ENCODE measurements at places on chromosomes 6 and 20. TPM values are rescaled to one million over a fixed set of nuclear protein-coding genes. Genes with fewer than 3 reads are reported as not detected.

HCK gene
- polyA plus RNA-seq, result not detected

DNA sequence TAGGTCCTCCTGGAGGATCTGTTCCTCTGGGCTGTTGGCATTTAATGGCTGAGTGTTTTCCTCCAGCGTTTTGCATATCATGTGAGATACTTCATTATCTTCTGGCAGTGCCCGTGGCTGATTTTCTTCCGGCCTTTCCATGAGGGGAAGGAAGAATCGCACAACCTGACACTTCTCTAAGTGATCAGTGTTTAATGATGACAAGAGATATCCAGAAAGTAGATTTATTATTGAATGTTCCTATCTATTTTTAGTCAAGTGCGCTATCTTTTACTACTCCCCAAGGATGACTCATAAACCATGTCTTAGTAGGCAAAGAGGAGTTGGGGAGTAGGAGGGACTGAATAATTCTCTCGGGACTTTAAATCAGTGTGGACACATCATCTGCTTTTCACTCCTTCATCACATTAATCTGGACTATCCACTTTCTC is 149.7 kb downstream of the PLCB4 start:
- DNase-seq, result no peak

DNA sequence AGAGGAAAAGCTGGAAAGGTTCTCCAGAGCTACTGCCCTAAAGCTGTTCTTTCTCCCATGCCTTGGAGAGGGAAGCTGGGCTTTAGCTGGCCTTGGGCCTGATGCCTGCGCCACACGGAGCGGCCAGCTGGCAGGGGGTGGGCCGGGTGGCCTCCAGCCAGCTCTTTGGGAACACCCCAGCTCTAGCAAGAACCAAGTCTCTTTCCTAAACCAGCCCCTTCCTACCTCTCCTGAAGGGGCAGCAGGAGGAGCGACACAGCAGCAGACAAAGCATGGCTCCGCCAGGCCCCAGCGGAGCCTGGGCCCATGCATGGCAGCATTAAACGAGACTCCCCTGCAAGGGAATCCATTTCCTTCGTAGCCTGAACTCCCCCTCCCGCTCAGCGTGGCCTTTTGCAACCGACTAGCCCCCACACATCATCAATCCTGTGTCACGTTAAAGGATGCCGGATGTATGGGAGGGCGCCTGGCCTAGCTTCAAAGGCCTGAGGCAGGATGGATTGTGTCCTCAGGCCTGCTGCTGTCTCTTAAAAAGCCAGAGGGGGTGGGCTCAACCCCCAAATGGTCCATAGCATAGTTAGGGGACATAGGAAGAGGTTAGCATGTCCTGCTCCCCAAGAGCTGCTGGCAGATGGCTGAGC is 14.0 kb downstream of the MRPS18A start:
- no peak for DNase-seq

DPPA5 gene
- not detected for polyA plus RNA-seq

DNA sequence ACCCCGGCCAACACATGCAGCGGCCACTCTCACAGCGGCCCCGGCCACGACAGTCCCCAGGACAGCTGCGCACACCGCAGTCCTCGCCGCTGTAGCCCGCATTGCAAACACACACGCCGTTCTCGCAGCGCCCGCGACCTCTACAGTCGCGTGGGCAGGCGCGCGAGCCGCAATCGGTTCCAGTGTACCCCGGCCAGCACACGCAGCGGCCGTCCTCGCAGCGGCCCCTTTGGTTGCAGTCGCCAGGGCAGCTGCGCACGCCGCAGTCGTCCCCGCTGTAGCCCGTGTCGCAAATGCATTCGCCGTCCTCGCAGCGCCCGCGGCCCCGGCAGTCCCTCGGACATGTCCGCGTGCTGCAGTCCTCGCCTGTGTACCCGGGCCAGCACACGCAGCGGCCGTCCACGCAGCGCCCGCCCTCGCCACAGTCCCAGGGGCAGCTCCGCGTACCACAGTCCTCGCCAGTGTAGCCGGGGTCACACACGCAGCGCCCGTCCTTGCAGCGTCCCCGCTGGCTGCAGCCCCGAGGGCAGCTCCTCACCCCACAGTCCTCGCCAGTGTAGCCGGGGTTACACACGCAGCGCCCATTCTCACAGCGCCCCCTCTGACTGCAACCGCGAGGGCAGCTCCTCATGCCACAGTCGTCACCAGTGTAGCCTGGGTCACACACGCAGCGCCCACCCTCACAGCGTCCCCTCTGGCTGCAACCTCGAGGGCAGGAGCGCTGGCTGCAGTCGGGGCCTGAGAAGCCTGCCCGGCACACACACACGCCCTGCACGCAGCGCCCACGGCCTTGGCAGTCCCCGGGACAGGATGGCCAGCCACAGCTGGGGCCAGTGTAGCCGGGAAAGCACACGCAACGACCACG is 12.5 kb downstream of the TNXB start:
- DNase-seq, result peak; percentile 77

DNA sequence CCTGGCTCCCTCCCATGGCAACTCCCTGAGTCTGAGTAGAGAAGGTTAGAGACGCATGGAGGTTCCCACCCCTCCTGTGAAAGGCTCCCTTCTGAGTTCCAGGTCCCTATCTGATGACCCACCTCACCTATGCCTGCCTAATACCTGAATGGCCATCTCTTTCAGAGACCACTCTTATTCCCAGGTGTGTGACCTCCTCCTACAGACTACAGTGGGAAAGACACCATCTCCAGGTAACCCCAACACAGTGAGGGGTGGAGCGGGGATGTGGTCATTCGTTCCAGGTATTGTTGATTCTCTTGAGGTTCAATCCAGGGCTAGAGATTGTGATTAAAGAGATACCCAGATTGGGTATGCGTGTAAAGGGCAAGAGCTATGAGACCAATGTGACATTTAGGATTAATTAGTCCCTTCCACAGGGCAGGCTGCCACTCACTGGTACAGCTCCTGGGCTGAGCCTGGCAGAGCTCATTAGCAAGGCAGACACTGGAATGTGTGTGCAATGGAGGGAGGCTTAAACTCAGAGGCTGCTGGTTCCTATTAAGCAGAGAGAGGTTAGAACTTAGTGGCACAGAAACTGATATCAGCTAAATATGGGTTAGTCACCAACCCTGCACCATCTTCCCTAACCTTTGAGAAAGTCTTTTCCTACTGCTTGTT is 46.5 kb upstream of the IER3 start:
- no peak for DNase-seq

GRCh38 chr20:10939331-10939941 is 265.6 kb upstream of the JAG1 start:
- no peak for DNase-seq

DNA sequence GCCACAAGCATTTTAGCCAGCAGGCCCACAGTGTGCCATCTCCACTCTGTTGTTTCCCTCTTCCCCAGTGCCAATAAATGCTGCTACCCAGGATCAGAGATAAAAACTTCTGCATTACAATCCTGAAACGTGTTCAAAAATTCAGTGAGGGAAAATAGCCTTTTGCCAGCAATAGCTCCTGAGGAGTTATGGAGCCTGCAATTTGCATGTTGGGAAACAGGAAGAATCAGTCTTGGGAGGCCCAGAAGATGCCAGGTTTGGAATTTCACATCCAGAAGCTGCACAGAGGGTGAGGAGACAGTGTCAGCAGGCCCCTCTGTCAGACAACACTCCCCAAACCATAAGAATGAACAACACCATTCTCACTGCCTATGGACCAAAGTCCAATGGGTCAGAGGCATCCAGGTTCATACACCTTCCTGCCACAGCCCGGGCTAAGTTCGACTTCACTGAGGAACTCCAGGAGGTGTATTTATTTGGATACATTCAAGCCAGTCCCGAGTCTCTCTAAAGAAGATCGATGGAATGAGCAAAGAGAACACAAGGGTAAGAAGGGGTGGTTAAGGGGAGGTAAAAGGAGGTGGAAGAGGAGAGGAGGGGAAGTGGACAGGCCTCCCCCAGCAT is 20.8 kb downstream of the RRBP1 start:
- no peak for DNase-seq

OPRM1 gene
- 0.15 TPM for polyA plus RNA-seq

DNA sequence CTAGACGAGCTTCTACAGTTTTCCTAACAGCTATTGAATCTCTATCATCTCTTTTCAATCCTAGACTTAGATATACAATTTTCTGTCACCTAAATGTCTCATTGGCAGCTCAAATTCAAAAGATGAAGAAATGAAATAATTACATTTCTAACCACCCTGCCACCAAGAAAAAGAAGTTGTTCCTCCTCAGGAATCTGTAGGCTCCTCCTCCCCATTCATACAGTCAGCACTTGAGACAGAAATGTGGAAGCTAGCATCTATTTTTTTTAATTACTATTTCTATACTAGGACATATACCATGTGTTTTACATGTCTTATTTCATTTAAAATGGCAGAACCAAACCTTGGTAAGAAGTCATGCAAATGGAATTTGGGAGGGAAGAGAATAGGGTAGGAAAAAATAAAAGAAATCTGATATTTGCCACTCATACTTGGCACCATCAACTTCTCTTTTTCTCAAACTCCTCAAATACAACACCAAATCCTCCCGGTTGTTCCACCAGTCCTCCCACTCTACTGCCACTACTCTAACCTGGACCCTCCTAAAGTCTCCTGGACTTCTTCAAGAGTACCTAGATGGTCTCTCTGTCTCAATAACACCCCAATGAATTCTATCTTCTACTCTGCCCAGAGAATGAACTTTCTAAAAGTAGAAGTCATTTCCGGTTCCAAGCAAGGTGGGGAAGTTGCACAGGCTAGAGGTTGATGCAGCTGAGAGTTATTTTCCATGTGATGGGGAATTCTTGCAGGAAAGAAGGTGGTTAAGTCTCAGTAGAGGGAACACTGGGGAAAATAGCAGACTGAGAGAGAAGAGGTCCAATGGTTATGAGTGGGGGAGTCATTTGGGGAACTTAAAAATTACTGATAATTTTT is 54.1 kb downstream of the ATXN1 start:
- DNase-seq, result no peak

DNA sequence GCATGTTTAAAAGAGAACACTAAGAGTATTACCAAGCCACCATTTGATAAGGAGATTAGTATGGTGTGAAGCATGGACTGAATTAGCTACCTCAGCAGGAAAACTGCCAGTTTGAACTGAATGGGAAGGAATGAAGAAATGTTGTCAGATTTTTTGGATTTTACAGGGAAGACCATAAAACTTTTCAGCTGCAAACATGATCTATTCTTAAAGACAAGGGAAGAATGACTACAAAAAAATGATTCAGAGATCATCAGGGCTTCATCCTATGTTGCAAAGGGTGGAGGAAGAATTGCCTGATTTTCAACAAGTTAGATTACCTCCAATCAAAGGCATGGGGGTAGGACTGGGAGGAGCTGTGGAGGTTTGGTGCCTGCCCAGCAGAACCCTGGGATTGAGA is 49.3 kb upstream of the MTRF1L start:
- no peak for DNase-seq

DNA sequence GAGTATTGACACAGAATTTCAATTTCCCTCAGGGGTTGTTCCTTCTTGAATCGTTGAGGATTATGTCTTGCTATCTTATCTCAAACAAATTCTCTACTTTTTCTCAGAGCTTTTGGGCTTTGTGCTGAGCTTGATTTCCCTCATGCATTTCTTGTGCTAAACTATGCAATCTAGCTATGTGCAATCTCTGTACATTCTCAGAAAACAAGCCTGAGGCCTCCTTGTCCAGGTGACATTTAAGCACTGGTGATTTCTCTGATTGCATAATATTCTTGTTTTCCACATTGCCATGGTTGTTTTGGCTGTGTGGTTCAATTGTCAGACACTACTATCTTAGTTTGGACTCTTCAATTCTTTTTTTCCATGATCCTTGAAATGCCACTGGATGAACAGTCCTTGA is 81.2 kb upstream of the MAN1A1 start:
- no peak for DNase-seq

DNAH8 gene
- polyA plus RNA-seq, result under 0.01 TPM

SLC17A3 gene
- polyA plus RNA-seq, result not detected

DNA sequence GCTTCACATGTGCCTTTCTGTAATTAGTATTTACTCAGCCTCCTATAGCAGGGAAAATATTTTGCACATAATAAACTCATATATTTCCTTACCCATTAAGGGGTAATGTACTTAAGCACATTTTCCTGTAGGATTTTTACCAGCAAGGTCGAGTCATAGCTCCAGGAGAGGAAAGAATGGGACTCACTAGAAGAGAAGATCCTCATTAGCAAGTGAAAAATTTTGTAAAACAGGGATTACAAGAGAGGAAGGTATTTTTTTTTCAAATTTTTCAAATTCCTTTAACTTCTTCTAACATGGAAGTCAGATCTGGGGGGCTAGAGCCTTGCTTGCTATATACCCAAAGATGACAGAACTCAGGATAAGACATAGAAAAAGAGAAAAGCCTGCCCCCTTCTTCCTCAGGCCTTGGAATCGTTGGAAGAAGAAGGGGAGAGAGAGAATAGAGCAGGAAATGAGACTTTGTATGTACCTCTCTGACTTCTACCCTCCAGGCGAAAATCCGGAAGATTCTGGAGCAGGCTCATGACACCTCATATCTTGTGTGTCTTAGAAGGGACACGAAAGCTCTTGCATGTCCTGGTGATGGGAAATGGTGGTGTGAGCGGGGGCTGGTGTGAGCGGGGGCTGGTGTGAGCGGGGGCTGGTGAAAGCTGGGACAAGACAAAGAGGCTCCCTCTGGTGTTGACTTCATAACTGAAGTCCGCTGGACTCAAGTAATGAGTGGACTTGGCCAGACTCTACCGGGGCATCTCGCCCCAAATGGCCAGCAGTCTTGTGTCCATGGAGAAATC is 256.9 kb upstream of the PLCB4 start:
- DNase-seq, result no peak

GRCh38 chr20:348972-349841 is 2.3 kb downstream of the NRSN2 start:
- no peak for DNase-seq

- no peak for DNase-seq
Observed at GRCh38 chr20:53598140-53599043, 4.8 kb upstream of the ZNF217 start.

DNA sequence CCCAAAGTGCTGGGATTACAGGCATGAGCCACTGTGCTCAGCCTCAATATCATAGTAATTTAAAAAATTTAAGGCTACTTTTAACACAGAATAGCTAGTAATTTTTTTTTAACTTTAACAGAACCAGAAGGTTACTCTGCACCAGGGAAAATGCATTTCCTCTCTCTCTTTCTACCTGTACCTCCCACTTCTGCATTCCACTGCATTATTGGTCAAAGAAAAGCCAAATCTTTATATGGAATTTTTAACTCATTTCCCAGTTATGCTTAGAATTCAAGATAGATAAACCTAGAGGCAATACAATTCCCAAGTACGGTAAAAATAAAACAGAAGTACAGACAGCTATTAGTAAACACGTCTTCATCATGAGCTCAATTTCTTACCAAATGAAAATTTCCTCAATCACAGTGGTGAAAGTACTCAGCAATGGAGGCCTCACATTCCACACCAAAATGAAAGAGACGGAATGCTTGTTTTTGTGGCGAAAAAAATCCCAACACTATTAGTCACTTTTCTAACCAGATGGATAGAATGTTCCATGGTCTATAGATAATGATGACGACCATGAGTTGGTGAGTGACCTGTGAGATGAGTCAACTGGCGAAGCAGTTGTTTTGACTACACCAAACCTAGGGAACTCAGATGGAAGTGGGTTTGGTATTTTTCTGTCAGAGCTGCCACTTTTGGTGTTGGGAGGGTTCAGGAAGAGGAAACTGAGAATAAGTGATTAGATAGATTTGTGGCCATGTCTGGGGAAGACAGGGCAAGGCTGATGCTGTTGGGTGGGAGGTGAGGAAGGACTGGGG is 104.7 kb upstream of the SGK1 start:
- no peak for DNase-seq

- DNase-seq, result no peak
Observed at GRCh38 chr6:152117156-152118133, 310.0 kb downstream of the ESR1 start.

ULBP2 gene
- polyA plus RNA-seq, result 5.0 TPM
